Hematopoietic multipotent progenitor cell treated with erythropoietin and hydrocortisone succinate and interleukin-3 and kit ligand, for 6 days (in vitro differentiated cells): ENCODE measurements at places on chromosomes 12 and 14.

DNA sequence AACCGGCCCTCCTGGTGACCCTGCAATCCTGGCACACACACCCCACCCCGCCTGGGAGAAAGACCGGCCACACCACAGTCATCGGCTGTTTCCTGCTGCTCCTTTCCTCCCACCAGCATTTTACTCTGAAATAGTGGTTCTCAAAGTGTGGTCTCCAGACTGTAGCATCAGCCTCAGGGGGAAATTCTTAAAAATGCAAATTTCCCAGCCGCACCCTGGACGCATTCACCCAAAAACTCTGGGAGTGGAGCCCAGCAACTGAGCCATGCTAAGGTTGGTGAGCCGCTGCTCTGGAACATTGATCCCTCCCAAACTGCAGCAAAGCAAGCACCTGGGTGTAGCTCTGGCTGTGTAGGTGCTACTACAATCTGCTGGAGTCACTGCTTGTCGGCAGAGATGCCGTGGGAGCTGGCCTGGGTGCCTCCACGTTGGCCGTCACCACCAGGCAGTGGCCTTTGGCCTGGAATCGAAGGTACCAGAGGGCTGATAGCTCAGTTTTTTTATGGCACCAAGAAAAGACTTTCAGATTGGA lies 38.4 kb upstream of the BCL2L14 start:
- DNase-seq, result no peak

DNA sequence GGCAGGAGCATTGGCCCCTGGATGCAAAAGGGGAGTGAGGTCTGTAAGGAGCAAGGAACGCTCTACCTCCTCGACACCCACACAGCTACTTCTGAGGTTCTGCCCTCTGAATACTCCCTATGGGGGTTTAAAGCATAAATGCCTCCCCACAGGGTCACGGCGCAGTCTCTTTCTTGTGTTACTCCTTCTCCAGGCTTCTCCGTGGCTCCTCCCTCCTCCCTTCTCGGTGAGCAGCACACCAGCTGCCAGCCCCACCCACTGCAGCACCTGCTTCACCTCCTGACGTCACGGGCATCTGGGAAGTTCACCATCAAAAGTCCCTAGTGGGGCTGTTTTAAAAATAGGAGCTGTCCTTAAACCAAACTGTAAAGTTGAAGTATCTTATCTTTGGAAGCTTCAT lies 67.3 kb downstream of the SPTB start:
- DNase-seq, result no peak

DNA sequence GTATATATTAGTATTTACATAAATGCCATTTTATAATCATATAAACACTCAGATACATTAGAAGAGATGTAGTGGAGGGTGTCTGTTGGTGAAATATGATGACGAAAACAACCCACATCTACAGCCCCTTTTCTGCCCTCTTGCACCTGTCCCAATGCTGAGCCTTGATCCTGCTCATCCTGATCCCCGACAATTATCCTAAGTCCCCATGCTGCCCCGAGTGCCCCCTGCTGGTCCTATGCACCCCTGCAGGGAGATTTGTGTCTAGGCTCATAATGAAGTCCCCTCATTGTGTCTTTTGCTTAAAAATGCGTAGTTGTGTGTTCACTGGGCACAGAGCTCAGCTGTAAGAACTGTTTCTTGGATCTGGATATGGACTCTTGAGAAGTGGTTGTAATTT lies 554.5 kb downstream of the TMEM121 start:
- peak; percentile 12 for DNase-seq

- DNase-seq, result no peak
Observed at GRCh38 chr12:101501410-101501995, 26.4 kb downstream of the SPIC start.

- DNase-seq, result no peak
Observed at GRCh38 chr12:9668161-9669018, 1.1 kb upstream of the CLEC2D start.

GRCh38 chr14:103001651-103002396 lies 55.5 kb downstream of the CDC42BPB start:
- DNase-seq, result no peak

DNA sequence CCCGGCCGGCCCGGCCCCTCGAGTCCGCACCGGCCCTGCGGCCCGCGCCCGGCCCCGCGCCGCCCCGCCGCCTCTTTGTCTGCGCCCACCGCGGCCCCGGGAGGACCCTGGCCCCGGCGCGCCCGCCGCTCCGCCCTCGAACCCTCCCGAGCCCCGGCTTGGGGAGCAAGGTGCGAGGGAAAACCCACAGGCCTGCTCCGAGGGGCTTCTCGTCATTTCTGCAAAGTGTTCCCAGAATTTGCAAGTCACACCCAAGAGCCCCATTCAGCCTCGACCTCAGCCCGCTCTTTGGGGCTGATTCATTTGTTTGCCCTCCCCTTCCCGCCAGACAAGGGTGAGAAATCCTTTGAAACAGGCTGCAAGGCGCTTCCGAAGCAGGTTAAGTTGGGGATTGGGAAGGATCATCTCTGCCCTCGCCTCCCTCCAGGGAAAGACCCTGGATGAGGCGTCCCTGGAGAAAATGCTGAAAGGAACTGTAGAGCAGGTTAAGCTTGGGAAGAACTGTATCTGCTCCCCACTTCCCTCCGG lies 325 bp upstream of the CLIP1 start:
- peak; percentile 50 for DNase-seq

- no peak for DNase-seq
Observed at GRCh38 chr14:85336817-85337216, 193.1 kb upstream of the FLRT2 start.

DNA sequence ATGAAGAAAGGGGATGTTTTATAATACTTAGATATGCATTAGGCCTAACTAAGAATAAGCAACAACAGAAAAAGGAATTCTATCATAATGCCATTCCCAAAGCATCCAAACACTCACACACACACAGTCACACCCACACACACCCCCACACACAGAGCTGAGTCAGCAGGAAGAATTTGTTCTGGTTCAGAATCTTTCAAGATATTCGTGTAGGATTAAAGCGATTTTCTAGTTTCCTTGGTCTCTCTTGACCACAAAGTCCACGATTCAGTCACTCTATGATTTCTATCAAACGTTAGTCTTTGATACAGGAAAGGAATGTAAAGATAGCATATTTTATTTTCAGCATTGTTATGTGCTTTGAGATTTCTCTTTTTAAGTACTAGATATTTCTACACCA lies 382.6 kb upstream of the DCN start:
- DNase-seq, result no peak

DNA sequence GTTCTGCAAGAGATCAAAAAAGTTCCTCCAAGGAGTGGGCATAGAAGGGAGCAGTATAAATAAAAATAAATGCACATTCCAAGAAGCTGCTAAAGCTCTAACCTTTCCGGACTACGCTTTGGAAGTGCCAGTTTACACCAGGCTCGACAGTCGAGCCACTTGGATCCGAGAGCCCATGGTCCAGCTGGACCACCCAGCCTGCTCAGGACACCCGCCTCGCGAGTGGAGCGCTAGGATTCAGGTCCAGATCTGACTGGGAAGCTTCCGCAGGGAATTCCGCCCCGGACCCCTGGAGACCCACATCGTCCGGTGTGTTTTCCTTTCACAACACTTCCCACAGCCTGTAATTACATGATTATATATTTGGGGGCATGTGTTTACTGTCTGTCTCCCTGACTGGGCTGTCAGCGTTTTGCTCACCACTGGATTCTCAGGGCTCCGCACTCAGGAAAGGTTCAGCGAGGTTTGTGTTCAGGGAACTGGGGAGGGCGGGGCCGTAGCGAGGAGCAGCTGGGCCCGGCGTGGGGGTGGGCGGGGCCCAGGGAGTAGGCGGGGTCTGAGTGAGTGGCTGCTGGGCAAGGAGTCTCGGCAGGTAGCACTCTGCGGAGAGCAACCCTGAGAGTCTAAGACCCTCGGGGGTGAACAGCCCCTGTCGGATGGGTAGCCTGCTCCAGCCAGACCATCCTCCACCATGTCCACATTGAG lies 52.3 kb upstream of the TMEM263 start:
- peak; percentile 79 for DNase-seq

DNA sequence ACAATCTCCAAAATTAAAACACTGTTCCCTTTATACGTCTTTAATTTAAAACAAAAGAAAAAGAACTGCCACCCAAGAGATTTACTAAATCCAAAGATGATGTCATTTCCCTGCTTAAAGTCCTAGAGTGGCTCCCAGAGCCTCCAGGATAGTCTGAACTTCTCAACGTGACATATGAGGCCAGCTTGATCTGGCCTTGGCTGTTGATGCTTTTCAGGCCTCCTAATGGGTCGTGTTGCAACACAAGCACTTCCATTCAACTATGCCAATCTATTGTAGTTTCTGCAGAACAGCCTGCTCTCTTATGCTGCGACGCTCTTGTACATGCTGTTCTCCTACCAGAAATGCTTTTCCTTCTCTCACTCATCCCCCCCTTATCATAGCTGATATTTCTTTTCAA lies 35.7 kb downstream of the LGR5 start:
- no peak for DNase-seq

DNA sequence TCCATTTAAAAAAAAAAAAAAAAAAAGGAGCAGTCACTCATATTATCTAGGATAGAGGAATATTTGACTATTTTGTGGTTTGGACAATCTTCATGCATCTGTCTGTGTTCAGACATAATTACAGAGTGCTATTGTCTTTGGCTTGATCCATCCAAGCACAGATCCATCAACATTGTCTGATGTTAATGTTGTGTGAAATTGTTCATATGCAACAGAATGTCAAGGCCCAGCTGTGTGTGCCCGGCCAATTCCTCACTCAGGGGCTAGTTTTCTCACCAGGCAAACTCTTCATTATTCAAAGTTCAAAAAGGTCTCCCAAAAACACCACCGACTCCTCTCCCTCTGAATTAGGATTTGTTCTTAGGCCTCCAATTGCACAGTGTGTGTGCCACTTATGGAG lies 324.9 kb upstream of the TMTC1 start:
- DNase-seq, result no peak

DNA sequence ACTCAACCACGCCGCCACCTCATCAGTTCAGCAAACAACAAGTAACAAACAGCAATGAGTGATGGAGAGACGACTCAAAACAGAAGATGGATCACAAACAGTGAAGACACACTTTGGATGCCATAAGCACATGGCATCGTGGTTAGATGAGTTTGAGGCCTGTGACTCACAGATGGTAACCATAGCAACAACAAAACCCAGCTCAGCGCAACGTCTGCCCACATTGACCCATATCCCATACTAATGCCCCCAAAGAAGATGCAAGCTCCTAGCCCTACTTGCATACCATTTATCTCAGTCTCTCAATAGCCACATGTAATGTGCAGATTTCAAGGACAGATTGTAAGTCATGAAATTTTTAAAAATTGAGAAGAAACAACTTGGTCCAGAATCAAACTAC lies 1322.3 kb upstream of the TMEM132C start:
- DNase-seq, result peak; percentile 22

DNA sequence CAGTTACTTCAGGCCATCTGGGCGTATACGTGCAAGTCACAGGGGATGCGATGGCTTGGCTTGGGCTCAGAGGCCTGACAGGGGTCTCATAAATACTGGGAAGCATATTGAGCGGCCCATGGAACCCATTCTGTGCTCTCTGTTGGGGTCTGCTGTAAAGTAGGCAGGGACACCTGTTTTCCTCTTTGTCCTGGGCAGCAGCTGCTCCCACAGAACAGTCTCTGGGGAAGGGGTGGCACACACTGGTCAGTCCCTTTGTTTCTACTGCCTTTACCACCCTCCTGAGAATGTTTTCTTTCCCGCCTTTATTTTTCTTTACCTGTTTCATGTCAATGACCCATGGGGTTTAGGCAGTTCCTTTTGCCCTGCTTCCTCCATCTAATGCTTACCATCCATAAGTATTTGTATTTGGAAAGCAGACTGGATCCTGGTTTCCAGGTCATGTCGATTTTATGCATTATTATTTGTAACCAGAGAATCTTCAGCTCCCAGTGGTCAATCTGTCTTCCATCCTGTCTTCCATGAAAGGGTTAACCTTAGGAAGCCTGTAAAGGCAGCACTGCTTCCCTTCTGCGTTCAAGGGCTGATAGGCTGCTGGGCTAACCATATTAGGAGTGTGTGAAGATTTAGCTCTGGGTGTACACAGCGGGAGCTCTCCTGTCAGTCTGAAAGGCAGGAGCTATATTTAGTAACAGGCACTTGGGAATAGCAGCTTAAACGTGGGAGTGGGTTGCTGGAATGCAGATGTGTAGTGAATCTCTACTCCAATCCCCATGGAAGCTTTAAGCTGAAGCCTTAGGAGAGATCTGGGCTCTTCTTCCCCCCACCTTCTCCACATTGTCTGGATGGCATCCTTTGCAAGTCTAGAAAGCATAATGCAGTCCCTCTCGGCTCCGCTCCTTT lies 124.0 kb downstream of the DYRK2 start:
- no peak for DNase-seq

GRCh38 chr14:48350971-48351370 lies 675.6 kb upstream of the MDGA2 start:
- no peak for DNase-seq

DNA sequence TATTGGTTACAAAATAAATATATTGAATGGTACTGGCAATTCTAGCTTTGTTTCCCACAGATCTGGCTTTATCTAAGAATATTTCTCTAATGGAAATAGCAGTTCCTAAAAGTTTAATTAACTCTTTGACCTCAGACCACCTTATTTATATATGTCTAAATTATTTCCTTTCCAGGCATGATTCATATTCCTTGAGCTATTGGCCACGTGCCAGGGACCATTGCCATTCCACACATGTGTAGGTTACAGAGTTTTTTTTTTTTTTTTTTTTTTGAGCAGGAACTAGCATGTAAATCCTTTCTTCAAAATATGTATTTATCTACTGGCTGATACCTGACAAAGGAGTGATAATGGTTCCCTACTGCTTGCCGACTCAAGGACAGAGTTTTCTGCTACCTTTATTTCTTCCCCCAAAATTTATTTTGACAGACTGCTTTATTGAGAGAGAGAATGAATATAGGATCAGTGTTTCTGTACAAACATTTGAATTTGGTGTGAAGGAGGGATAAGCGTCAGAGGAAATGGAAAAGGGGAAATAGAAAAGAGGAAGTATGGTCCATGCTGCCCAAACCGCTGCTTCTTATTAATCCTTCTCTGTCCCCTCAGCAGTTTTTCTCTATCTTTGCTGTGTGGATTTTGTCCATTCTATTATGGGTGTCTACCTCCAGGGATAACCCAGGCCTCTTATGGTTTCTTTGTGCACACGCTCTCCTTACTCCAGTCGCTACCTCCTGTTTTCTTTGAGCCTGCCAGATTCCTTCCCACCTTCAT lies 36.4 kb downstream of the PDE3A start:
- DNase-seq, result peak; percentile 76

DNA sequence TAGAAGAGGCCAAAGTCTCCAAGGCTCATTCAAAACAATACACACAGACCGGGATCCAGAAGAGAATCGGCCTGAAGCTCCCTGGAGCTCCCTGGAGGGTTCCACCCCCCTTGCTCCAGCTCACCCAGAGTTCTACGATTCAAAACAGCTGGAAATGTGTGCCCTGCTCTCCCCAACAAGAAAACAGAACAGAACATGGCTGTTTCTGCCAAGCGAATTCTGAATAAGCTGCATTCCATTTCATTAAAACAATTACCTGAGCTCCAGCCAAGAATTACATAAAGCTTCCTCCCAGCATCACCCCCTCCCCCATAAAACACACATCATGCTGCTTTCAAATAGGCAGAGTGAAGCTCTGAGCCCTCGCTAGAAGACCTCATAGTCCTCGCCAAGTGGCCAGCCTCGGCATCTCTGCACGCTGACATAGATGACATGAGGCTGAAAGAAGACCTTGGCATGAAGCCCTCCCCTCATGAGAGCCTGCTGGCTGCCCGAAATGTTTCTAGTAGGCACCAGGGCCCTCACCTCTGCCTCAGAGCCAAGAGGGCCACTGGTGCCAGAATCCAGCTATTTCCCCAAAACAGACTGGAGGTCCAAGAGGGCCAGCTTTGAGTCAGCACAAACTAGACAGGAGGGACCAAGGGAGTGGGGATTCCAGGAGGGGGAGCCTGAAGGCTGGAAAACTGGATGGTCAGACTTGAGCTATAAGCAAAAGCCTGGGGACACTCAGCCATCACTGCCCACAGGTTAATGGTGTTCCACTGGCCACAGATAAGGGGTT lies 8.3 kb downstream of the PXN start:
- DNase-seq, result no peak
